Metanephros (tissue), 2 donors: ENCODE measurements at places on chromosomes 3 and 15. TPM values are rescaled to one million over a fixed set of nuclear protein-coding genes. Genes with fewer than 3 reads are reported as not detected.

Gene TEX55
- not detected for total RNA-seq

Gene FRMD5
- total RNA-seq = 0.82 TPM

Gene EIF4E3
- 7.2 TPM for total RNA-seq

Gene CNTN3
- 8.1 TPM for total RNA-seq

Gene ADAMTSL3
- 11.9 TPM for total RNA-seq

Gene EIF2A
- 112 TPM for total RNA-seq

Gene ZNF197
- 27.3 TPM for total RNA-seq

Gene RARRES1
- 22.3 TPM for total RNA-seq
